ENCODE measurements at places on chromosomes 6 and 20. TPM values are rescaled to one million over a fixed set of nuclear protein-coding genes. Genes with fewer than 3 reads are reported as not detected.

- DNase-seq, result no peak
These were observed 41.0 kb downstream of the GFOD1 start for GRCh38 chr6:13446381-13446780.

- DNase-seq, result no peak
These were observed 4.1 kb downstream of the PKIB start for GRCh38 chr6:122614303-122614702.

DNA sequence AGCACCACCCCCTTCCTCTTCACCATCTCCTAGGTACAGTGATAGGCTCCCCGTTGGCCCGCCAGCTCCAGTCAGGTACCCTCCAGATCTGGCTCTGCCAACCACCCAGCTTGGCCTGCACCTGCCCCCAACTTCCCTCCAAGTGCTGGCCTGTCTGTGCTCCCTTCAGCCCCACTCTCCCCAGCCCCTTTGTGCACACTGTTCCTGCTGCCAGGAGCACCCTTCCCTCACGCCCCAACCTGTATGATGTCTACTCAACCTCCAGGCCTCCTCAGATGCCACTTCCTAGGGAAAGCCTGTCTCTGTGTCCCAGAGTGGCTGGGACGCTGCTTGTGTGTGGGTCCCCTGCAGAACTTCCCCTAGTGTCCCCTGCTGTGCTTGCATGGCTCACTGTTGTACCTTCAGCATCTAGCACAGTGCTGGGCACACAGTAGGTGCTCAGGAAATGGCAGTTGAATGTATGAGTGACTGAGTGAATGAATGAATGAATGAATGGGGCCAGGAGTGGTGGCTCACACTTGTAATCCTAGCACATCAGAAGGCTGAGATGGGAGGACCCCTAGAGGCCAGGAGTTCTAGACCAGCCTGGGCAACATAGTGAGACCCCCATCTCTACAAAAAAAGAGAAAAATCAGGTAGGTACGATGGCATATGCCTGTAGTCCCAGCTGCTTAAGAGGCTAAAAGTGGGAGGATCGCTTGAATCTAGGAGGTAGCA is 3.0 kb downstream of the ZBP1 start:
- peak; percentile 8 for DNase-seq

DNA sequence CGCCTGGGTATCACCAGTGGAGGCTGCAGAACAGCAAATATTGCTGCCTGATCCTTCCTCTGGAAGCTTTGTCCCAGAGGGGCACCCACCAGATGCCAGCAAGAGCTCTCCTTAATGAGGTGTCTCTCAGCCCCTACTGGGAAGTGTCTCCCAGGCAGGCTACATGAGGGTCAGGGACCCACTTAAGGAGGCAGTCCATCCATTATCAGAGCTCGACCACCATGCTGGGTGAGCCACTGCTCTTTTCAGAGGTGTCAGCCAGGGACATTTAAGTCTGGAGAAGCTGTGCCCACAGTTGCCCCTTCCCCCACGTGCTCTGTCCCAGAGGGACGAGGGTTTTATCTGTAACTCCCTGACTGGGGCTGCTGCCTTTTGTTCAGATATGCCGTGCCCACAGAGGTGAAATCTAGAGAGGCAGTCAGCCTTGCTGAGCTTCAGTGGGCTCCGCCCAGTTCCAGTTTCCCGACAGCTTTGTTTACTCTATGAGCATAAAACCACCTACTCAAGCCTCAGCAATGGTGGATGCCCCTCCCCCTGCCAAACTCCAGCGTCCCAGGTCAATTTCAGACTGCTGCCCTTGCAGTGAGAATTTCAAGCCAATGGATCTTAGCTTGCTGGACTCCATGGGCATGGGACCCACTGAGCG is 25.9 kb upstream of the AIG1 start:
- no peak for DNase-seq

TTPAL gene
- total RNA-seq, result 14.5 TPM

GRCh38 chr6:72769459-72770125 is 147.7 kb downstream of the KCNQ5 start:
- no peak for DNase-seq

GRCh38 chr6:125815080-125815910 is 24.5 kb downstream of the NCOA7 start:
- no peak for DNase-seq

LBP gene
- 10.5 TPM for total RNA-seq

CGA gene
- not detected for total RNA-seq

DNA sequence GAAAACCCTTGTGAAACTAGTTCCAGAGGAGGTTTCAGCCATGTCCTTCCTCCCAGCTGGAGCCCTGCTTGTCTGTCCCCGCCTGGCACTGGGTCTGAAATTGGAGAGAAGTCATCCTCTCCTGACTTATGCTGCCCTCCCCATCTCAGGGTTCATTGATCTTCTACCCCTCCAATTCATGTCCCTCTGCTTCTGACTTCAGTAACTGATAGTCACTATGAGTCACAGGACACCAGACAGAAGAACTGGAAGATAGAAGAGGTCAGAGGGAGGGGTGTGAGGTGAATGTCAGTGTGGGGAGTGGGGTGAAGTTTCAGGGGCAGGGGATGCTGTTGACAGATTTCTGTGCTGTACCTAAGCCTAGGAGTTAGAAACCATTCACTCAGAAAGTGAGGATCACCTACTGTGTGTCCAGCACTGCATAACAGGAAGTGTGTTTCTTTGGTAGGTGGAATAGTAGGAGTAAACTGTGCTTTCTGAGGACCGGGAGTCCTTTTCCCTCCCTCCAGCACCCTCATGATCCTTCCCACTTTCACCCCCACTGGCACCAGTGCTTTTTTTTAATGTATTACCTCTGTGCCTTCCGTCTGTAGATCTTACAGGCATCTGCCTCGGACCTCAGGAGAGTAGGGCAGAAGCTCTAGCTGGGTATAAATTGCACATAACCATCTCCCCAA is 627 bp upstream of the RPP21 start:
- DNase-seq, result no peak

APMAP gene
- total RNA-seq, result 161 TPM

- no peak for DNase-seq
These were observed 430.7 kb upstream of the PTCHD4 start for GRCh38 chr6:48541649-48542048.

SLC12A5 gene
- total RNA-seq, result not detected

GRCh38 chr6:2182251-2182650 is 63.2 kb downstream of the GMDS start:
- DNase-seq, result no peak

DZANK1 gene
- 1.4 TPM for total RNA-seq

- no peak for DNase-seq
These were observed 88.2 kb downstream of the SMPDL3A start for GRCh38 chr6:122877302-122877701.

DNA sequence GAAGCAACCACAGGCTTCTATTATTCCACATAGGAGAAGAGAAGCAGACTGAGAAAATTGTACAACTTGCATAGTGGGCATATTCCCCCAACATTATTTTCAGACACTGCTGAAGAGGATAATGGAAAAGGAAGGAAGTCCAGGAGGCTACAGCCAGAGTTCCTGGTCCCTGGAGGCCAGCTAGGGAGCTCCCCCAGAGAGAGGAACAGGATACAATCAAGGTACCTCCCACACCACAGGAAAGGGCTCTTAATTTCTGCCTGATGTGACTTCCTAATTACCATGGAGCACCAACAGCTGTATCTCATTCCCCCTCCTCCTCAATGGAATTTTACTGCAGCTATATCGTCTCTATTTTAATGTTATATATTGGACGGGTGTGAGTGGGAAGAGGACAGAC is 594.3 kb upstream of the NRSN1 start:
- no peak for DNase-seq

DNA sequence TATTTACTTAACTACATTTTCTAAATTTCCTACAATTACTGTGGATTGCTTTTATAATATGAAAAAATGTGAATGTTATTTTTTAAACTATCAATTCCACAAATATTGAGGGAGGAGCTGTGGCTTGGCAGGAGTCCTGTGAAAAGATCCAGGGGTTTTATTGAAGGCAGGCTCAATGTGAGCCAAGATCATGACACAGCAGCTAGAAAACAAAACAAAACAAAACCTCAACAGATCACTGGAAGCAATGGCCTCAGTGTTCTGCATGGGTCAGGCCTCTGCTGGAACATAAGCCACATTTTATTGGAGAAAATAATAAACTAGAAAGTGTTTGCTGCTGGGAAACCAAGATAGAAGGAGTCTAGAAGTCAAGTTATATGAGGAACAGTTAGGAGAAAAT is 19.4 kb upstream of the RCAN2 start:
- no peak for DNase-seq

- DNase-seq, result no peak
These were observed 155.5 kb downstream of the CFAP61 start for GRCh38 chr20:20207872-20208271.

- no peak for DNase-seq
These were observed 97.9 kb downstream of the ANKRD60 start for GRCh38 chr20:58130581-58130980.

- DNase-seq, result no peak
These were observed 309.9 kb downstream of the BMP7 start for GRCh38 chr20:56956534-56956933.

GRCh38 chr20:1832634-1833033 is 62.6 kb upstream of the SIRPA start:
- no peak for DNase-seq

- no peak for DNase-seq
These were observed 52.0 kb downstream of the ME1 start for GRCh38 chr6:83378621-83379388.

GRCh38 chr20:57974863-57975262 is 253.6 kb downstream of the ANKRD60 start:
- no peak for DNase-seq

GRCh38 chr6:163888030-163888819 is 473.7 kb downstream of the QKI start:
- no peak for DNase-seq

DNA sequence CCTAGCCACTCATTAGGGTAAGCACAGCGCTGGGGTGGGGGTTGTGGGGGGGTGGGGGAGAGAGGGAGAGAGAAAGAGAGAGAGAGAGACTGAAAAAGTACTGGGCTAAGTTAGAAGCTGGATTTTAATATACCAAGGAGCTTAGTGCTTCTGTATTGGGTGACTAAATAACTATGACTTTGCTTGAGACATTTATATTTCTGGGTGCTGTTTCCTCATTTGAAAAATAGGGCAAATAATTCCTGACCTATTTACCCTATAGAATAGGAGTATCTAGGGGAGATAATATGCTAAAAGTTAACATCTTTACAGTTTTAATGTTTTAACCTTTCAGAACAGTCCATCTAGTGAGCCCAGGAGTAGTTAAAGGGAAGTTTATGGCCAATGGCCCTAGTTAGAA is 7.7 kb downstream of the NKAIN2 start:
- DNase-seq, result no peak

GRCh38 chr20:48784273-48784641 is 43.5 kb downstream of the PREX1 start:
- no peak for DNase-seq

GRCh38 chr20:37296371-37296770 is 6.9 kb downstream of the MANBAL start:
- no peak for DNase-seq

- DNase-seq, result no peak
These were observed 19.4 kb upstream of the SLC23A2 start for GRCh38 chr20:5020760-5021159.

RIMS1 gene
- 2.4 TPM for total RNA-seq

ATP6V1G2 gene
- total RNA-seq, result 2.4 TPM

DNA sequence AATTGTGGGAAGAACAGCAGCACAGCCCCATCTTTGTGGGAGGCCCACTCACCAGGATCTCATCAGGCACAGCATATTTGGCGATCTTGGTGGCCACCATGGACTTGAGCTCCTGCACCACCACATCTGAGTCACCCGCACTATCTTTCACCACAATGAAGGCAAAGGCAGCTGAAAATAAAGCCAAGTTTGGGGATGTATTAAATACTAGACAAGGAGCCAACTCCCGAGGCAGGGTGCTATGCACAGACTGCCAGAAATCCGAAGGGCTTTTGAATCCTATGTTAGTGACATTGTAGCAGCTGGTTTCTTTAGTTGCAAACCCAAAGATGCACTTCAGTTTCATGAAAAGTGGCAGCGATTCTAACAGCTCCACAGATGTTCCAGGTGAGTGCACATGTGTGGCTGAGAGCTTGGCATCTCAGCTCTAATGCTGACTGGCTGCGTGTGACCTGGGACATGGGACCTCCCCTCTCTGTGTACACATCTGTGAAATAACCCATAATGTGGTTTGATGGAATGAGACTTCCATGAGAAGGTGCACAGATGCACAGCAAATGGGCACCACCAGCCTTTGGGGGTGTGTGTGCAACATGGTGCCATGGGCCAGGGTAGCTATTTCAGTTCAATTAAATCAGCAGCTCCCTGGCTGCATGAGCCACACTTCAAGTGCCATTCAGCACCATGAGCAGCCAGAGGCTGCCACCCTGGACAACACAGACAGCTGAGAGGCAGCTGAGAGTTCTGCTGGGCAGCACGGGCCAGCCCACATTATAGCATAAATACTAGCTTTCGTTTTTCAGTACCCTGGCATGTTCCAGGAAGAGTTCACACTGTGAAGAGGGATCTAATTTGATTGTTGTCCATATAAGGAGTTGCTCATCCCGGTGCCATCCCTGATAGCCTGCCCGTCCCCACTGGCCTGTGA is 16.9 kb upstream of the APMAP start:
- no peak for DNase-seq

GRCh38 chr20:52082612-52083011 is 109.0 kb downstream of the ZFP64 start:
- no peak for DNase-seq

DNA sequence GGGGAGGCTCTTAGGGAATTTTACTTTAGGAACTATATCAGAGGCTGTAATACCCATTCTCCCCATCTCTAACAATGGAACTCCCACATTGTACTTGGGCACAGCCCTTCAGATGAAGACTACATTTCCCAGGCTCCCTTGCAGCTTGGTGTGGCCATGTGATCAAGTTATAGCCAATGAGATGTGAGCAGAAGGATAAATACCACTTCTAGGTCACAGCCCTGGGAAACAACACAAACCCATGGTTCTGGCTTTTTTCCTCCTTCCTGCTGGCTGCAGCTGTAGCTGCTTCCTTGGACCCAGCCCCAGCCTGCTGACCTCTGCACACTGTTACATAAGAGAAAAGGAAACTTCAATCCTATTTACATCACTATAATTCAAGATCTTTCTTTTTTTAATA is 445.9 kb upstream of the JARID2 start:
- no peak for DNase-seq

- no peak for DNase-seq
These were observed 111.9 kb downstream of the PPP1R14C start for GRCh38 chr6:150254770-150255169.

RAMACL gene
- 5.4 TPM for total RNA-seq

All from omental fat pad (tissue), 4 donors.